Cardiac septum (tissue), 1 donor: ENCODE measurements at places on chromosomes 6 and 20. TPM values are rescaled to one million over a fixed set of nuclear protein-coding genes. Genes with fewer than 3 reads are reported as not detected.

DNA sequence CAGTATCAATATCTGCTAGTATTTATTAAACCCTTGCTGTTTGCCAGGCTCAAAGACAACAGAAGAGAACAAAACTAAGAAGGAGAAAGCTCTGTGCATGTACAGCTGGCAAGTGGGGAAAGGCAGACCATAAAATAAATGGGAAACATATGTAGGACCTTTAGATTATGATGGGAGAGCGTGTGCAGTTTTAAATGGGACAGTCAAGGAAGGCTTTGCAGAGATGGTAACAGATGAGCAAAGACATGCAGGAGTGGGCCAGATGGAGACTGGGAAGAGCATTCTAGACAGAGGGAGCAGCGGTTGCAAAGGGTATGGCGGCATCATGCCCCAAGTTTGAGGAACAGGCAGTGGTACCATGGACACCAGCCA lies 260.0 kb downstream of the NRN1 start:
- no peak for DNase-seq

DNA sequence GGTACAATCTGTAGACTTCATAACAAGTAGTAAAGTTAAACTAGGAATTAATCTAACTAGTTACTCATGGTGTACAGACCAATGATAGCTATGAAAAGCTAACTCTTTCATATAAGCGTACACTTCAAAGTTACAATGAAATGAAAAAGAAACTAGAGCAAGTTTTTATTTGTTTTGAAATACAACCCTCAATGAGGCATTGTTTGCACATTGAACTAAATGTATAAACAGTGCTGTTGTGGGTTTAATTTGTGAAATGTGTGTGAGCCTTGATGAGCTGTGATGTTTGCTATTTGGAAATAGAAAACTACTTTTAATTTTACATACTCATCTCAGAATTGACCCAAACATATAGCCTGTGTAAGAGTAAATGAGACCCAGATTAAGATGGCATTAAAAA lies 11.1 kb upstream of the EYA4 start:
- no peak for DNase-seq

DNA sequence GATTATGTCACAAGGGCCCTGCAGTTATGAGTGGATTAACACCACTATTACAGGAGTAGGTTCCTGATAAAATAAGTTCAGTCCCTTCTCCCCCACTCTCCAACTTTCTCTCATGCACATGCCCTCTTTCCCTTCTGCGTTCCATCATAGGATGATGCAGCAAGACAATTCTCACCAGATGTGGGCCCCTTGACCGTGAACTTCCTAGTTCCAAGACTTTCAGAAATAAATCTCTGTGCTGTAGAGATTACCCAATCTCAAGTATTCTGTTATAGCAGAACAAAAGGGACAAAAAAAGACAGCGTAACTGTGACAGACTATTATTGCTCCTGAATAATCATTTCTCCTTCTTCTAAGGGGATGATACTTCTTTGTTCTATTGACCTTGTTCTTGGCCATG lies 33.8 kb upstream of the TMEM244 start:
- DNase-seq: no peak

The LGSN gene
- total RNA-seq: not detected

The DACT2 gene
- 0.48 TPM for total RNA-seq

GRCh38 chr6:123017104-123017682 lies 21.2 kb downstream of the CLVS2 start:
- DNase-seq: no peak

GRCh38 chr6:96330884-96331283 lies 190.7 kb upstream of the UFL1 start:
- no peak for DNase-seq

The TMEM74B gene
- 2.7 TPM for total RNA-seq
